ENCODE measurements at places on chromosomes 11 and 22. TPM values are rescaled to one million over a fixed set of nuclear protein-coding genes. Genes with fewer than 3 reads are reported as not detected.

The SLC22A12 gene
- not detected for polyA plus RNA-seq

The BTBD10 gene
- polyA plus RNA-seq = 23.1 TPM

The ZNF214 gene
- polyA plus RNA-seq = 3.5 TPM

GRCh38 chr11:72144807-72145565 lies 9.5 kb downstream of the FOLR3 start:
- DNase-seq = no peak

DNA sequence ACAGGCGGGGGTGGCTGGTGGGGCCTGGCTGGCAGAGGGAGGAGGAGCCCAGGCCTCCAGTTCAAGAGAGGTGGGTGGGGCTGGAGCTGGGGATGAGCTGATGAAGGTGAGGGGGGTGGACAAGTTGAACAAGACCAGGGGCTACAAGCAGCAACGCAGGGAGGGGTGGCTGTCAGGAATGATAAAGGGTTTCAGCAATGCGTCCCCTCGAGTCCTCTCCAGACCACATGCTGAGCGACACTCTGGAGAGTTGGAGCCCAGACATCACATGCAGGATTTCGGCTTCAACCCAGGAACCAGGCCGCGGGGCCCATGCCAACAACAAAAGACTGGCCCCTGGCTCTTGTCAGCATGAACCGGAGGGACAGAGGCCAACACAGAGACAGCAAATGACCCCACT lies 480.3 kb downstream of the BRD1 start:
- DNase-seq = no peak

DNA sequence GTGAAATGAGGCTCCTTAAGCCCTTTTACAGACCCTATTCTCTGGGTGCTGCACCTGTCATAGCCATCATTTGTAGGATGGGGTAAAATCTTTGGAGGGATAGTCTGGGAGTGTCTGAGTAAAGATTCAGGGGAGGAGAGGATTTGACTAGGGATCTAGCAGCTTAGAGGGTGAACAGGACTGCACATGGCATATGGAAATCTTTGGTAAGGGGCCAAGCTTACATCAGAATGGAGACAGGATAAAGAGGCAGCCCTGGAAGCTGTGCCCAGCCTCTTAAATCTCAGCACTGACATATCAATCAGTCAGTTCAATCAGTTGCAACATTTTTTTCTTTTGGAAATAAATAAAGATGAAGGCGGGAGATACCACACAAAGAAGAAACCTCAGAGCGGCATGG lies 301.8 kb upstream of the CADM1 start:
- DNase-seq = no peak

- no peak for DNase-seq
These were observed 73.0 kb downstream of the RTL6 start for GRCh38 chr22:44424867-44425693.

- no peak for DNase-seq
These were observed 3898.2 kb upstream of the OR11H1 start for GRCh38 chr22:11629661-11630385.

GRCh38 chr11:798093-798713 lies at the start of gene SLC25A22:
TSS of gene SLC25A22 (minus strand) at chr11:798281. CDS start at chr11:795006, 3,275 bp downstream.
- DNase-seq = peak; percentile 71

DNA sequence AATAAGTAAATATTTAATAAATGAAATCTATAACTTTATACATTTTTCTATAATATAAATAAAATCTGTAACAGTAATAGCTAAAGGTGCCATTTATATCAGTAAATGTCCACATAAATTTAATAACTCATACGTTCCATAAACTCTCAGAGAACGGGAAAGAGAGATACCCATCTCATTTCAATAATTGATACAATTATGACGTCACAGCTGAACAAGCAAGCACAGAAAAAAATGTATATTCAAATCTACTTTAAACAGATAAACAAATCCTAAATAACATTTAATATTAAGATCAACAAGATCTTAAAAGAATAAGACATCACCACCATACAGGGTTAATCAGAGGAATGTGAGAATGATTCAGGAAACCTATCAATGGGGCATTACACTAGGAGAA lies 1136.5 kb downstream of the TBC1D22A start:
- DNase-seq = no peak

GRCh38 chr11:85089654-85090053 lies 537.5 kb downstream of the DLG2 start:
- no peak for DNase-seq
